Mesothelial cell of epicardium (in vitro differentiated cells): ENCODE measurements at places on chromosomes 12 and 14.

DNA sequence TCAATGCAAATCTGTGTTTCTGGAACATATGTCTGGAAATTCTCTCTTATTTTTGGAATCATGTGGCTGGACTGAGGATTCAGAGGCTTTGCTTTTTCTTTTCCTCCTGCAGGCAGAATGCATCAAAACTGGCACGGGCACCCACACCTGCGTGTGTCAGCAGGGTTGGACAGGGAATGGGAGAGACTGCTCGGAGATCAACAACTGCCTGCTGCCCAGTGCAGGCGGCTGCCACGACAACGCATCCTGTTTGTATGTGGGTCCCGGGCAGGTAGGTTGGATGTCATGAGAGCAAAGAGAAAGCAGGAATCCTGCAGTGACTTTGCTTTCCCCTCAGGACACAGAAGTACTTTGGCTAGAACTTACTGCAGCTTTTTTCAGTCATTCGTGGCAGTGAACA, 90.3 kb downstream of the STAB2 start:
- no peaks in the 10 kb centered on the region for H3K36me3 ChIP-seq
- no peak overlapping the region for H3K27ac ChIP-seq
- no peak for DNase-seq
- H3K4me1 ChIP-seq, result peaks cover 8% of the 10 kb centered on the region

DNA sequence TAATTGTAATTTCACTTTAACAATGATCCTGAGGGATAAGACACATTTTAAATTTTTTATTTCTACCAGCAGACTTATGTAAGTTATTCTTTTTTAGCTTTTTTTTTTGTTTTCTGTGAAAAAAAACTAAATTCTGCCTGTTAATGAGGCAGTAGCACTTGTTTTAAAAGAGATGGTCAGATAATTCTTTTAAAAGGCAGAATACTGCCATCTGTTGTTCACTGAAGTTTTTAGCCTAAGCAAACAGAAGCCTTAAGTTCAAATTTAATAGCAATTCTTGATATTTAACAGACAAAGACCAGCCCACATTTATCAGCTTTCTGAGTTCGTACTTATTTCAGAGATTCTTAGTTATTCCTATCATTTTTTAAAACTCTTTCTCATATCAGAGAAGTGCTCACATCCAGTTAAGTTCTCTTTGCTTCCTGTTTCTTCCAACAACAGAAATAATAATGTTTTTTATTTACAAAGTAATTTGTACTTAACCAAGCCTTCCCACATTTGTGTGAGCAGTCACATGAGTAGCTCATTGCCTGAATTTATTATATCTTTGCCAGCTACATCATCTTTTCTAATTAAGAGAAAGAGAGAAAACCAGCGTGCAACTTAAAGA, 93.4 kb upstream of the SLCO1C1 start:
- peaks cover 43% of the 10 kb centered on the region for H3K4me1 ChIP-seq
- H3K27ac ChIP-seq, result peak overlapping the region; percentile 80
- no peak for DNase-seq
- H3K36me3 ChIP-seq, result no peaks in the 10 kb centered on the region
- H3K4me3 ChIP-seq, result no peak overlapping the region
- no peaks in the 10 kb centered on the region for H3K27me3 ChIP-seq

GRCh38 chr14:86896701-86897100, 1096.3 kb downstream of the GALC start:
- no peak for DNase-seq
- peaks cover 21% of the 10 kb centered on the region for H3K4me1 ChIP-seq
- H3K4me3 ChIP-seq, result no peak overlapping the region

DNA sequence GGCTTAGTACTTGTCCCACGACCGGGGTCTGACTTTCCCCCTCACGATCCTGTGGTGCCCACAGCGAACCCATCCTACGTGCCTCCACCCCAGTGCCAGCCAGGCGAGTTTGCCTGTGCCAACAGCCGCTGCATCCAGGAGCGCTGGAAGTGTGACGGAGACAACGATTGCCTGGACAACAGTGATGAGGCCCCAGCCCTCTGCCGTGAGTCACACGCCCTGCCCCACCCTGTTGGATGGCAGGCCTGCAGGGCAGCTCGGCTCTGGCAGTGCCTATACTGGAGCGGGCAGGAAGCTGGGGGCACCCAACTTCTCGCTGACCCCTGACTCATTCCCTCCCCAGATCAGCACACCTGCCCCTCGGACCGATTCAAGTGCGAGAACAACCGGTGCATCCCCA, 18.3 kb upstream of the LRP1-AS start:
- no peaks in the 10 kb centered on the region for H3K27me3 ChIP-seq
- no peak overlapping the region for H3K27ac ChIP-seq

DNA sequence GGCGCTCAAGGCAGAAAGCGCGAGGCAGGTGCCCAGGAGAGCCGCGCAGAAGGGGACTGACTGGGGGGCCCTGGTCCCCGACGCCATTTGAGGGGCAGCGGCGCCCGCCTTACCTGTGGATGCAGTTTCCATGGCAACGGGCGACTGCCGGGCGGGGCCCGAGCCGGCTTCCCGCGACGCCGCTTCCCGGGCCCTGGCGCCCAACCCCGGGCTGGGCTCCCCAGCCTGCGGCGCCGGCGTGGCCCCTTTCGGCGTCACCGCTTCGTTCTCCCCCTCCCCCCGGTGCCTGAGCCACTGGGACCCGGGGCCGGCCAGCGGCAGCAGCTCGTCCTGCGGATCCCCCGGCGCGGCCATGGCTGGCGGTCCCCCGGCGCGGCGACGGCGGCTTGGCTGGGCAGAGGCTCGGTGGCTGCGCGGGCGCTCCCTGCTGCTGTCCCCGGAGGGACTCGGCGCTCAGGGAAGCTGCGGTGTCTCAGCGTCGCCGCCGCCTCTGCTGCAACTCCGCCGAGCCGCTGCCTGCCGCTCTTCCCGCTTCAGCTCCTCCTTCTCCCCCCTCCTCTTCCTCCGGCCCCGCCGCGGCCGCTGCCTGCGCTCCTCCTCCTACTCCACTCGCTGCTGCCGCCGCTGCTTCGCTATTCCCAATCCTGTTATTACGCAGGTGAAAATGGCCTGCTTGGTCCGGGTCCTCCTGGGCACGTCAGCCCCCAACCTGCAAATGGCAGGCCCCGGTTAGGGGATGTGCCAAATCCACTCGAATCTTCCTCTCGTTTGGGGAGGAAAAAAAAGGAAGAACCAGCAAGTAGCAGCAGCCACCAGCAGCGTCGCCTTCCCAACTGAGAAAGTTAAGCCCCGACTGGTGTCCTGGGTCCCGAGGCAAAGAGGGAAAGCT, at the start of gene RTN1:
Gene RTN1 (minus strand): TSS at position 500 of the 889 bp plus-strand sequence. CDS start 146 bp downstream, at position 354.
- peak; percentile 56 for DNase-seq
- no peak within 1 kb of the TSS for H3K27ac ChIP-seq
- H3K27me3 ChIP-seq, result peaks cover 88% of the 10 kb centered on the region
- H3K4me1 ChIP-seq, result peaks cover 7% of the 10 kb centered on the region

DNA sequence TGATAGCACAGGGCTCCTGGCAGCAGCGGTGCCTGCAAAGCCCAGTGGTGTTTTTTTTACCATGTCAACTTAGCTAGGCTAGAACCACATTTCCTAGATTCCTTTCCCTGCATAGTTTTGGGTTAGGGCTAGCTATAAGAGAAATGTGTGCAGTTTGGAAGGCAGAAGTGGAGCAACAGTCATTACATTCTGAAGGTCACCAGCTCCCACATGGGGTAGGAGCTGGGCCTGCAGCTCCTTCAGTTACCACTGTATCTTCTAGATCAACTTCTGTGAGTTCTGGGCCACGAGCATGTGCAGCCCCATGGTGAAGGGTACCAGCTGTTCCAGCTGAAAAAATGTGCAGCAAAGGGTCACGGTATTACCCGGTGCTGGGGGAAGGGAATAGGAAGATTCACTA, 2.3 kb upstream of the SLC25A3 start:
- peak overlapping the region; percentile 18 for H3K4me3 ChIP-seq
- H3K27me3 ChIP-seq, result no peaks in the 10 kb centered on the region
- no peak for DNase-seq
- no peaks in the 10 kb centered on the region for H3K36me3 ChIP-seq
